ENCODE measurements at places on chromosomes 6 and 20.

DNA sequence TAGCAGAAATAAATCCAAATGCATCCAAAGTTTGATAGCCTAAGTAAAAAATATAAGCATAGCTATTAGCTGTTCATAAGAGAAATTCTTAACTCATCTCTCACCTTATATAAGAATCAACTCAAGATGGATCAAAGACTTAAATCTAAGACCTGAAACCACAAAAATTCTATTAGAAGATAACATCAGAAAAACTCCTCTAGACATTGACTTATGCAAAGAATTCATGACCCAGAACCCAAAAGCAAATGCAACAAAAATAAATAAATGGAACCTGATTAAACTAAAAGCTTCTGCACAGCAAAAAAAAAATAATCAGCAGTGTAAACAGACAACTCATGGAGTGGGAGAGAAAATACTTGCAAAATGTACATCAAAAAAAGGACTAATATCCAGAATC is 184.3 kb downstream of the TFAP2A start:
- no peak for DNase-seq

- no peak for DNase-seq
Measured at GRCh38 chr6:34834789-34835518, 43.1 kb downstream of the BLTP3A start.

GRCh38 chr20:40218316-40218969 is 470.6 kb downstream of the MAFB start:
- no peak for DNase-seq

DNA sequence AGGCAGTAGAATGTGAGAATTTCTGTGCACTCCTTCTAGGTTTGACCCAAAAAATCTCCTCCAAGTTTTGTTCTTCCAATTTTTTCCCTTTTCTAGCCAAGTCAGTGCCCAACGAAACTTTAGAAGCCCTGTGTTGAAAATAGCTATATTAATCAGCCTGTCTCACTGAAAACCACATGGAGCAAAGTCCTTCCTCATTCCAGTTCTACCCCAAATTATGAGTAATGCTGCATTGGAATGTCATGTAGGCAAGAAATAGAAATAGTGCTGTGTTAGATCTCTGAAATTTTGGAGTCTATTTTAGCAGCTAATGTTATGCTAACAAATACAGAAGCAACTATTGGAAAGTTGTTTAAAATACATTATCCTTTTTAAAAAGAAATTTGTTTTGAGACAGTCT is 725.5 kb downstream of the TBC1D32 start:
- DNase-seq: no peak

DNA sequence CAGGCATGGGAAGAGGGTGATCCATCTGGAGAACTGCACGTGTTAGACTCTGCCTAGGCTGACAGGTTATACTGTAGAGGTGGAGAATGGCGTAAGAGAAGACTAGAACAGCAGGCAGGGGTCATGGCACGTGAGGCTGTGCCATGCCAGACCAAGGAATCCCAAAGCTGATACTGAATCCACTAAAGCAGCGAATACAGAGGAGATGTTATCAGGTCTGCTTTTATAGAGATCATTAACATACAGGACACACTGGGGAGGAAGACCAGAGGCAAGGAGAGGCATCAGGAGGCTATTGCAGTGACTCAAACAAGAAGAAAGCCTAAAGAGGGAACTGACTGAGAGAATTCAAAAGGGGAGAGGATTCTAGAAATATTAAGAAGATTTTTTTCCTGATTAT is 12.9 kb downstream of the PHACTR1 start:
- DNase-seq: no peak

- no peak for DNase-seq
Measured at GRCh38 chr6:6580225-6580856, 8.2 kb upstream of the LY86 start.

- no peak for DNase-seq
Measured at GRCh38 chr20:54431156-54431944, 44.0 kb upstream of the DOK5 start.

DNA sequence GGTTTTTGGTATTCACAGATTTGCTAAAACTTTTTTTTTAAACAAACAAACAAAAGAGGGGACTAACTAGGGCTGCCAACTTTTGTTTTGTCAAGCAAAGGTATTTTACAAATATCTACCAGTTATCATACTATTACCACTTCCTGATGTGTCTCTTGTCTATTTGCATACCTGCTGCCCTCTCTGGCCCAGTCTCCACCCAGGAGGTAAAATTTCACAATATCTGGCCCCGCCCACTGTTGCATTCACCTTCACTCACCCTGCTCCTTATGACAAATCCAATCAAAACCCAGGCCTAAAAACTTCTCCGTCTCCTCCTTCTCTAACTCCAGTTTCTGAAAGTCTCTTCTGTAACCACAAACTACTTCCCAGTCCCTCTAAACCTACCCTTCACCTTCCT is 82.2 kb downstream of the TRERF1 start:
- DNase-seq: no peak

DNA sequence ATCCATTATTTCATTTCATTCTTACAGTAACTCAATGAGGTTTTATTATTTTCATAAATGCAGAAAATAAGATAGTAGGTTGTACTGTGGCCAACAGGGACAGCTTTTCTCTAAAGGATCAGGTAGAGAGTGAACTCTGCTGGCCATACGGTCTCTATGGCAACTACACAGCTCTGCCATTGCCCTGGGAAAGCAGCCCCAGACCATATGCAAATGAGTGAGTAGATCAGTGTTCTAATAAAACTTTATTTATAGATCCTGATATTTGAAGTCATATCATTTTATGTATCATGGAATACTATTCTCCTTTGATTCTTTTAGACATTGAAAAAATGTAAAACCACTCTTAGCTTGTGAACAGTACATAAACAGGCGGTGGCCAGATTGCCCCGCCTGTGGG is 192.5 kb upstream of the RREB1 start:
- DNase-seq: no peak

DNA sequence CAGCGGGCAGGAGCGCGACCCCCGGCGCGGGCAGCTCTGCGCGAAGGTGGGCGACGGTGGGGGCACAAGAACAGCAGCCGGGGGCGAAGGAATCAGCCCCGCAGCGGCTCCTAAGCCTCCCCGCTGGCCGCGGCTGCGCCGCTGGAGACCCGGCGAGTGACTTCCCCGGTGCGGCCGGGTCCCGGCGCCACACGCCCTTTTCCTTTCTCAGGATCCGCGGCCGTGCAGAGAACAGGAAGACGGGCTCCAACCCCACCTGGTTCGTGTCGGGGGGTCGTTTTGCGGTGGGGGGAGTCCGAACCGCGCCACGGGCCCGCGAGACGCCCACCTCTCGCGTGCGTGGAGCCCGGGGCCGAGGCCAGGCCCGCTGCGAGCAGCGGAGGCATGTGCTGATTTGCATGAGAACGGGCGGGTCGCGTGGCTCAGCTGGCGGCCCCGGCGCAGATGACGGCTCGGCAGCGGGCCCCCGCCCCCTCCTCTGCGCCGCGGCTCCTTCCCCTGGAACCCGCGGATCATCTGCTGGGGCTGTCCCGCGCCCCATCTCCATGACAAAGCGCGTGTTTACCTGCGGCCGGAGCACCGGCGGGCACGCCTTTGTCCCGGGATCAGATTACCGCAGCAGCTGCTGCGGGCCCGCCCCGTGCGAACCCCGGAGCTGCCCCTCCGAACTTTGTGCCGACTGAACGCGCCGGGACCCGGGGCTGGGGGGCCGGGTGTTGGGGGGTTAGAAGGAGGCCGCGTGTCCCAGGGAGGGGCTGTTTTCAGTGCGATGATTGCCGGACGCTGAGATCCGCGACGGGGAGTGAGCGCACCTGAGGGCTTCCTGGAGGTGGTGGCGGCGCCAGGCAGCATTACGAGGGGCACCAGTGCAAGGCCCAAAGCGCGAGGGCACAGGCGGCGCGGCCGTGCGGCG is 4.9 kb upstream of the DLL1 start:
- no peak for DNase-seq

DNA sequence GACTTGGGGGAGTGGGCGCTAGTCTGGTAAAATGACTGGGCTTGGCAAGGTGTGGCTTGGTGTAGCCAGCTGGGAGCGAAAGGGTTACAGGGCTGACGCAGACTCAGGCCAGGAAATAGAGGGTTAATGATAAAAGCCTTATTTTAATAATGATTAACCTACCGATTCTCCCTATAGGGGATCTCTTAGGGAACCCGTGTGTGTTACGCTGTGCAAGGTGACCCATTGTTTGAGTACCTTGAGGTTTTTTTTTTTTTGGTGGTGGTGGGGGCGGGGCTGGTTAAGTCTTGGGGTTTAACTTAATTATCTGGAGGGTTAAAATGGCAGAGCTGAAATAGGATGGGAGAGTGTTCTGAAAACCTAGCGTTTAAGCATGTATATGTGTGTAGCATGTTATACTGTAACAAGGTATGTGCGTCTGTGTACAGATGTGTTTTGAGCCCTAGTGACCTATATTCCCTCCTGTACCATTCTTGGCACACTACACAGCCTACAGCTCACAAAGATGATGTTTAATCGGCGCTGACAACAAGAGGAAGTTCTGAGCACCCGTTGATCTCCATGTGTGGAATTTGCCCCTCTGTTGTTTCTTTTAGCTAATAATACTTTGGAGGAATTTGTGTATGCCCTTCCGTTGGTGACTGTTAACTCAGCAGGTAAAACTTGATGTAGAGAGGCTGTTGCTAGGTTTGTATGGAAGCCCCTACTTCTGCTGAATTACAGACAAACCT is 1.3 kb downstream of the CARMIL1 start:
- DNase-seq: no peak

- no peak for DNase-seq
Measured at GRCh38 chr20:35121186-35121585, 25.9 kb downstream of the EDEM2 start.

DNA sequence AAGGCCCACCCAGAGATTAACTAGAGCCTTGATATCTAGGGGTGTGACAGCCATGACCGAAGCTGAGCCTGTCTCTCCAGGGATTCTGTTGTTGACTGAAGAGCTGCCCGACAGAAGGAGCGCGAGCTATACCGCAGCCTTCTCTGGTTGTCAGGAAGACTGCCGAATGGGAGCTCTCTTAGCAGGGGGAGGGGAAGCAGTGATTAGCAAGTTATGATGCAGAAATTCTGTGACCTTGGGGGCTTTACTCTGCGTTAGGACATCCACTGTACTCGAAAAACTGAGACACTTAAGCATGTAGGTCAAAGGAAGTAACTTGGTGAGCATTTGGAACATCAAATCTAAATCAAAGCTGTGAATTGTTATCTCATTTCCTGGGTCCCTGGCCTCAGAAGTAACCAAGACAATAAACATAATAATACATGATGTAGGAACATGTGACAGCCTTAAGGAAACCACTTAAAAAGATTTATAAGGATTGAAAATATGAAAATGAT is 84.7 kb downstream of the MAP3K4 start:
- DNase-seq: no peak

DNA sequence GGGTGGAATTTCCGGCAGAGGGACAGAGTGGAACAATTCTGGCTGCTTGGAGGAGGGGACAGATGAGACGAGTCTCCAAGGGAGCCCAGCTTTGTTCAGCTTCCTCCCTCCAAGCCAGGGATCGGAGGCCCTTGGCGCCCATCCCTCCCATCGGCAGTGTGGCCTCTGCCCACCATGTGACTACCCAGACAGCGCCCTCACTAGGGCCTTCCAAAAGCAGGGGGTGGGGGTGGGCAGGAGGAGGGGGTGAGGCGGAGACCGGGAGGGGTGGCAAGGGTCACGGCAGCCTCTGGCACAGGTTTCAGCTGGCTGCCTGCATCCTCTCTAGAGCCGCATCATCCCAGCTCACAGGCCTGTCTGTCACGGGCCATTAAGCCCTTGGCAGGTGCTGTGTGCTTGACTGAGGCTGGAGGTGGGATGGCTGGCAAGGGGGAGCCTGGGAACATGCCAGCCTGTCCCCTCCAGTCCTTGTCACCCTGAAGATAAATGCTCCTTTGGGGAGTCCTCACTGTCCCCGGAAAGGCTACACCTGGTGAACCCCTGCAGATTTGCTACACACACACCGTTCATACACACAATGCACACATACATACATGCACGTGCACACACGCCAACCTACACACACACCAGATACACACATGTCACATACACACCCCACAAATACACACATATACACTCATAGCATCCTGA is 6.2 kb upstream of the FGD2 start:
- DNase-seq: no peak

GRCh38 chr6:12165722-12166280 is 124.4 kb upstream of the EDN1 start:
- no peak for DNase-seq
